ENCODE measurements at places on chromosomes 7 and 10. TPM values are rescaled to one million over a fixed set of nuclear protein-coding genes. Genes with fewer than 3 reads are reported as not detected.

DNA sequence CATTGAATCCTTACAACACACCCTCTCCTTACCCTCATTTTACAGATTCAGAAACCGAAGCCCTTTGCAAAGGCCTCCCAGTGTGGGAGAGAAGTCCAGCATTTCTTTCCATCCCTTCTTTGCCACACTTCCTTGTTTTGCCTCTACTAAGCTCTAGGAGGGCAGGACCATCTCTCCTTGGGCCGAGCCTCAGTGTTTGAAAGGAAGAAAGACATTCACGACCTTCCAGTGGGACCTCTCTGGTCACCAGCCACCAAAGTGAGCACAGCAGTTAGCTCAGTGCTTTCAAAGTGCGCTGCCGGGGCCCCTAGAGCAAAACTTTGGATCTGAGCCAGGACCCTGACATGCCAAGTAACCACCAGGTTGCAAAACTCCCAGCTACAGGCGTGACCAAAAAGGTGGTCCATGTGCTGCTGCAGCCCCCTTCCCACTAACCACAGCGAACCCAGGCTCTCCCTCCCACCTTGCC is 12.4 kb downstream of the CTBP2 start:
- DNase-seq, result peak; percentile 45

DNA sequence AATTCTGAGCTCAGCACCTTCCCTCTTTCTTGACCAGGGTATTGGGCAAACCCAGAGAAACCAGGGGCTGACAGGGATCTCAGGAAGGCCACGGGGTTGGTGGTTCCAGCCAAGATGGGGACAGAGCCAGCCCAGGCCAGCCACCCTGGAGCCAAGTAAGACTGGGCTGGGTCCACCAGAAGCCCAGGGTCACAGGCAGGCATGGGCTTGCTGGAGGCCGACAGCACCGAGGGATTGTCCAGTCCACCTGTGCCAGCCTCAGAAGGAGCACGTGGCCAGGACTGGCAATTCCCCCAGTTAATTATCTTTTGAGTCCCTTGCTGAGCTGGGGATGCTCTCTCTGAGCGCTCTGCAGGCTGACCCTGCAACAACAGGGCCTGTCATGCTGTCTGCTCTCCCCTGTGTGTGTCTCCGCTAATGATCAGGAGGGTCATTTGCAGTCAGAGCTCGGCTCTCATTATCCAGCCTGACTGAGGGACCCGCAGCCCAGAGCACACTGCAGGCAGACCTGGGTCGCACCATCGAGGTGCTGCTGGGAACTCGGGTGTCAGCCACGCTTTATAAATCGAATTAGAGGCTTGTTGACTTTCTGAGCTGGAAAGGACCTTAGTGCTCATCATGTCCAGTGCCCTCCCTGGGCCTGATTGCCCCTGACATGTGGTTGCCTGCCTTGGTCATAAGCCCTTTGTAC is 69.5 kb upstream of the PPIF start:
- no peak for DNase-seq

SEMA3E gene
- total RNA-seq, result not detected

DNA sequence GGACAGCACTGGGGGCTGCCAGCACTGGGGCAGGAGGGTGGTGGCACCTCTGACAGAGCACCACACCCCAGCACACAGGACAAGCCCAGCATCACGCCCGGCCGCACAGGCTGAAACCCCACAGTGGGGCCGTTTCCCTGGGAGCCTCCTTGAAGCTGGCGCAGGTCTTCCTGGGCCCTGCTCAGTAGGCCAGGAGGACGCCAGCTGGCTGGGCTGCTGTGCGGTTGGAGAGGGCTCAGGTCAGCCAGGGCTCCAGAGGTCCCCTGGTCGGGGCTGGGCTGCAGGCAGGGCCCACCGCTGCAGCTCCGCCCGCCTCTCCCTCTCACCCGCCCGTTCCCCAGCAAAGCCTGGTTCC is 137.3 kb downstream of the TCERG1L start:
- no peak for DNase-seq

- DNase-seq, result no peak
These were observed 4.0 kb downstream of the ITIH2 start for GRCh38 chr10:7707102-7707501.

DNA sequence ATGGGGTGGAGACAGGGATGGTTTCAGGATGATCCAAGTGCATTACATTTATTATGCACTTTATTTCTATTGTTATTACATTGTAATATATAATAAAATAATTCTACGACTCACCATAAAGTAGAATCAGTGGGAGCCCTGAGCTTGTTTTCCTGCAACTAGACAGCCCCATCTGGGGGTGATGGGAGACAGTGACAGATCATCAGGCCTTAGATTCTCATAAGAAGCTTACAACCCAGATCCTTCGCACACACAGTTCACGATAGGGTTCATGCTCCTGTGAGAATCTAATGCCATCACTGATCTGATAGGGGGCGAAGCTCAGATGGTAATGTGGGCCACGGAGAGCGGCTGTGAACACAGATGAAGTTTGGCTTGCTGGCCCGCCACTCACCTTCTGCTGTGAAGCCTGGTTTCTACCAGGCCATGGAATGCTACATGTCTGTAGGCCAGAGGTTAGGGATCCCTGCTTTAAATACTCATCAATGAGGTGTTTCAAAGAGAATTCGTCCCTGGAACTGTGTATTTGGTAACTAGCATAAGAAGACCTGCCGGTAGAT is 21.2 kb upstream of the PRKCQ start:
- no peak for DNase-seq

DNA sequence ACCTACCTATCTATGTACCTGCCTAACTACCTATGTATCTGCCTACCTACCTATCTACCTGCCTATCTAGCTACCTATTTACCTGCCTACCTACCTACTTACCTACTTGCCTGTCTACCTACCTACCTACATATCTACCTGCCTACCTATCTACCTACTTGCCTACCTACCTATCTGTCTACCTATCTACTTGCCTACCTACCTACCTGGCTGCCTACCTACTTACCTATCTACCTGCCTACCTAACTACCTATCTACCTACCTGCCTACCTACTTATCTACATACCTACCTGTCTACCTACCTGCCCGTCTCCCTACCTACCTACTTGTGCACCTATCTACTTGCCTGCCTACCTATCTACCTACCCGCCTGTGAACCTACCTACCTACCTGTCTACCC is 68.7 kb upstream of the NPTX2 start:
- DNase-seq, result no peak

IPMK gene
- total RNA-seq, result 4.1 TPM

Data from heart right ventricle (tissue), 16 donors.